ENCODE measurements at places on chromosomes 7 and 10. TPM values are rescaled to one million over a fixed set of nuclear protein-coding genes. Genes with fewer than 3 reads are reported as not detected.

DNA sequence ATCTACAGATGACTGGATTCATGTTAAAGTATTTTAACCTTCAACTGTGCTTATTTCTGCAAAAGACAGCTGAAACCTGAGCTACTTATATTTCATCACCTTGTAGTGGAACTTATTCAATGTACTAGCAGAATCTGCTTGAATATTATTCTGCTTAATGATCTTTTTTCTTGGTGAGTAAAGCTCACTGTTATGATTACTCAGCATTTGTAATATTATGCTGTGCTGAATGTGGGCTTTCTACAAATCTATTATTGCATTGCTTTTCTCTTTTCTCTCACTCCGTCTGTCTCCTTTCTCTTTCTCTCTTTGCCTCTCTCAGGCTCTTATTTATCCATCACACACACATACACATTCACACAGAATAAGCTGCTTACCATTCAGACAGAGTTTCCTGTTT, 98.7 kb upstream of the TMEM196 start:
- DNase-seq = no peak

DNA sequence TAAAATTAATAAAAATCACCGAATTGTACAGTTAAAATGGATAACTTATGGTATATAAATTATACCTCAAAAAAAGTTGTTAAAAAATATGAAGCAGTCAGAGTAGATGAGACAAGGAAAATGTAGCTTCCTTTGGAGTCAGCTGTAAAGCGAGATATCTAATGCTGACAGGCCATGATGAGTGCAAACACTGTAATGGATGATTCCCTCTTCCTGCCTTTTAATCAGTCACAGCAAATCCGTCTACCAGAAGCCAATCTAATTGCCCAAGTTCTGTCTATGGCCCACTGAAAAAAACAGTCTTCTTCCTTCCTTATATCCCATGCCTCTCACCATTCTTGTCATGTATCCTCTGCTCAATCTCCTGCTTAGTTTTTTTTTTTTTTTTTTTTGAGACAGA, 59.9 kb upstream of the DNAJB12 start:
- DNase-seq = no peak

GRCh38 chr7:3356173-3356572, 55.1 kb downstream of the SDK1 start:
- DNase-seq = no peak

The FZD8 gene
- 0.40 TPM for total RNA-seq

GRCh38 chr10:102262744-102263370, 17.5 kb downstream of the GBF1 start:
- DNase-seq = no peak

The SLIT1 gene
- 0.44 TPM for total RNA-seq

DNA sequence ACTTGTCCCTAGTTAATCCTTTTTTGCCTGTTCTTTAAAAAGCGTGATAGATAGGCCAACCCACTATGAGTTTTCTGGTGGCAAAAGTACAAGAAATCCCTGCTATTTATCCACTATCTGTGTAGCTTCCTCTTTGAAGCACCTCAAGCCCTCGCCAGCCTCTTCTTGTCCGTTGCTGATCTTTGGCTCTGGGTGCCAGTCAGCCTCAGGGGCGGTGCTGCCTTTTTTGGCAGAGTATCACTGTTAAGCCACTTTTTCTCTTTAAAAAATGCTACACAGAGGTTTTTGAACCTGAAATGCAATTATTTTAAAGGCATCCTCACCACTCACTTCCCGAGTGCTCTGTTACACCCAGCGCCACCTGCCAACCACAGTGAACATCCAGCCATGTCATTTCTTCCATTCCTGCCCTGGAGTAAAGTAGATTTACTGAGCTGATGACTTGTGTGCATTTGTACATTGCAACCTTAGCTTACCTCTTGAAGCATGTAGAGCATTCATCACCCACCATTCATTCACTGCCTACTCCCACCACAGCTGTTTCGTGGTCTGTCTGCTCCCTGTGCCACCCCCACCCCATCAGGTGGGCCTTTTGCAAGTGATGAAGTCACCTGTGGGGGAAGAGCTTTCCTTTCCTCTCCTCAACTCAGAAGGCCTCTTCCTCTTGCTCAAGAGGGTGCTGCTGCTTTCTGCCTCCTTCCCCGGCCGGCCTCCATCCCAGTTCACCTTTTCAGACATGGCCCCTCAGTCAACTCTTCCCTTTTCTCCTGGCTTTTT, 414.2 kb upstream of the GALNT17 start:
- DNase-seq = no peak

- no peak for DNase-seq
Observed at GRCh38 chr10:126185676-126186447, 202.4 kb downstream of the ADAM12 start.

GRCh38 chr10:124622158-124622557, 122.0 kb downstream of the FAM53B start:
- no peak for DNase-seq

DNA sequence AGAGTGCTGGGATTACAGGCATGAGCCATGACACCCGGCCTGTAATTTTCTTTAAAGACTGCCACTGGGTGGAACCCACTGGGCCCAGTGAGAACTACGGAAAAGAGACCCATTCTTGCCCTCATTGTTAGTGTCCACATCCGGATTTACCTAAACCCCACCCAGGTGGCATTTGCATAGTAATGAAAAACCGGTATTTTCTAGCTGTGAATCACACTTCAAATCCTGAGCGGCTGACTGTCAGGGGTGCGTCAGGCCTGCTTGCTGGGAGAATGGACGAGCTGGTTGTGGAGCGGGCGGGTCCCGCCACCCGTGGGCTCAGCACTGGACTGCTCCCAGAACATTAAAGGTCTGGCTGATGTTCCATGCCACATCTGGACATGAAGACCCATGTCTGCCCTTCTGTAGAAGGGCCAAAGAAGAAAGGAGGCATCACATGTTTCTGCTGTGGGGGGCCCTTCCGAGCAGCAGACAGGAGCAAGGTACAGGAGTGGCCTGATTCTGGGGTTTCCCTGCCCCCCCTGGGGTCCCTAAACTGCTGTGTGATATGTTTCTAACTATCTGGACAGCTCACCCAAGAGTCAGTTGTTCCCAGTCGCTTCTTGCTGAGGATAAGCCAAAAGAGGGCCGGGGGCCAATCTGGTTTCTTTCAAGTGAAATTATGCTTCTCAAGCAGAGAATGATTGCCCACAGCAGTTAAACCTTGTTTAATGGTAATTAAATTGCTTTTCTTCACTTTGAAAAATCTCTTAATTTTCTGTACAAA, 46.4 kb downstream of the KIAA1217 start:
- DNase-seq = no peak

- no peak for DNase-seq
Observed at GRCh38 chr10:123721441-123722049, 55.4 kb downstream of the GPR26 start.

The GJD4 gene
- total RNA-seq = not detected

GRCh38 chr7:107958764-107959526, 44.0 kb downstream of the LAMB1 start:
- DNase-seq = no peak

- no peak for DNase-seq
Observed at GRCh38 chr7:22997871-22998518, 15.9 kb downstream of the HYCC1 start.

DNA sequence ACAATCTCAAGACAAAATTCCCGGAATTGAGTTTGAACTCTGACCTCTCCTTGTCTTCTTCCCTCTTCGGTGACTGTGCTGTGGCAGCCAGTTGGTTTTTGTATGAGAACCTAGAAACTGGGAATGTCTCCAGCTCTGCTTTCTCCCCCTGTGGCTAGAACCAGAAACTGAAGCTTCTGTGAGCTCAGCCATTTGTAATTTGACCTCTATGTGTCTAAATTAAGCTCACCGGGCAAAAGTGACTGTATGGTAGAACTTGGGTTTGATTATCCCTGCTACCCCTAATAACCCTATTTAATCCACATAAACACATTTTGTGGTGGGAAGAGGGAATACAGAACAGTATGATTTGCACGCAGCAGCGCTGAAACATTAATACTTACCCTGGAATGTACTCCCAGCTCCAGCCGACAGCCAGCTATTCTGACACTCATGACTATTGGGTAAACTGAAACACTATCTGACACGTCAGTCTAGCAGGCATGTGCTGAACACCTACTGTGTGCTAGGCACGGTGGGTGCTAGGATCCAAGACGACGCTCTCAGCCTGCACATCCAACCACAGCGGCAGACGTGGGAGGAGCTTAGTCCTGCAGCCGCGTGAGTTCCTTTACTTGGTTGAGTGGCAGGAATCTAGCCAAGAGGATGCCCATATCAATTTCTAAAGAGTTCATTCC, 324.8 kb downstream of the SFMBT2 start:
- DNase-seq = no peak

GRCh38 chr10:45418417-45418848, 44.4 kb downstream of the ALOX5 start:
- no peak for DNase-seq

DNA sequence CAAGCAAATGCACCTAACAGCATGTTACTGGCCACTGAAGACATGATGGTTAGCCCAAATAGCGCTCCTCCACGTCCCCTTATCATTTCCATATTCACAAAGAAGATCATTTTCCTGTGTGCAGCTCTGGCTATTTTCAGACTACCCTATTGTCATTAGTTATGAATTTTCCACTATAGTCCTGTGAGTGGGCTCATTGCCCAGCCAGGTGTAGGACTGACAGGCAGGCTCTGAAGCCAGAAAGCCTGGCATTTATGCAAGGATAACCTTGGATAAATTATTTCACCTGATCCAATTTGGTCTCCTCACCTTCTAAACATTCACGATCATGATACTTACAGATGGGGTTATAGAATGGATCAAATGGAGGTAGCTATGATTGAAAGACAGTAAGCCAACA, 104.6 kb downstream of the C10orf90 start:
- no peak for DNase-seq

The FAM131B gene
- total RNA-seq = not detected

- no peak for DNase-seq
Observed at GRCh38 chr10:121608469-121609190, 10.4 kb upstream of the FGFR2 start.

- no peak for DNase-seq
Observed at GRCh38 chr7:25384788-25385505, 156.7 kb upstream of the NPVF start.

- DNase-seq = no peak
Observed at GRCh38 chr10:3698312-3698711, 86.7 kb downstream of the KLF6 start.

Measured in naive thymus-derived CD4-positive, alpha-beta T cell (primary cell).